GM19239 (cell line): ENCODE measurements at places on chromosomes 6 and 20.

DNA sequence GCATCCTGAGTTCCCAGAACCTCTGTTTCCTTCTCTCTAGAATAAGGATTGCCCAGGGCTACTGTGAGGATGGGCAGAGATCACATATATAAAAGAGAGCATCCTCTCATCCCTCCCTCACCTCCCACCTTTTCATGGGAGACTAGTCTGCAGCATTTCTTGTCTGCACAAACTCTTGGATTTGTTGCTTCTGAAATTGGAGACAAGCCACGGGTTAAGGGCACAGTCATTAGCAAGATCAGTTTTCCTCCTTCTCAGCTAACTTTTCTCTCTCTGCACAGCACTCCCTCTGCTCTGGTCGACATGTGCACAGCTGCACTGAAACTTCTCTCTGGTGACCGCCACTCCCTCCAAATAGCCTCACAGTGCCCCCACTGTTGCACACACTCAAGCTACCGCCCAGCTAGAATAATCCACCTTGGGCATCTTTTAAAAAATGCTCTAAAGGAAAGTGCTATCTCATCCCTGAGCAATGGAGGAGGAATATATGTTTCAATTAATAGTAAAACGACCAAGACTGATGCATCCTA is 50.9 kb upstream of the DUSP22 start:
- no peak for DNase-seq

DNA sequence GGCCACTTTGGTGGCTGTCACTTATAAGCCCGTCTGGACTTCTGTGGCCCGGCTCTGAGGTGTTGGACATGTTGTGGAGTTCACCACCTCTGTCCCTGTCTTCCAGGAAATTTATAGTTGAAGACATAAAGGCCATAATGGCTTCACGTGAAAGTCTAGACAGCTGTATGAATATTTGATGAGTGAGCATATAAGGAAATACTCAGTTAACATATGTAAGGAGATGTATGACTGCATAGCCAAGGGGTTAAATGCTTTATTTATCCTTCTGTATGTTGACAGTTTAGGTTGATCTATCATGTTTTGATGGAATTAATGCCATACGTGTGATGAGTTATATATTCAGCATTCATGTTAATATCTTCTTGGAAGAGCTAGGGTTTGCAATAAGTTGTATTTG is 16.1 kb downstream of the HIVEP1 start:
- no peak for DNase-seq

- DNase-seq = no peak
Observed at GRCh38 chr20:58450254-58450653, 61.2 kb downstream of the VAPB start.

DNA sequence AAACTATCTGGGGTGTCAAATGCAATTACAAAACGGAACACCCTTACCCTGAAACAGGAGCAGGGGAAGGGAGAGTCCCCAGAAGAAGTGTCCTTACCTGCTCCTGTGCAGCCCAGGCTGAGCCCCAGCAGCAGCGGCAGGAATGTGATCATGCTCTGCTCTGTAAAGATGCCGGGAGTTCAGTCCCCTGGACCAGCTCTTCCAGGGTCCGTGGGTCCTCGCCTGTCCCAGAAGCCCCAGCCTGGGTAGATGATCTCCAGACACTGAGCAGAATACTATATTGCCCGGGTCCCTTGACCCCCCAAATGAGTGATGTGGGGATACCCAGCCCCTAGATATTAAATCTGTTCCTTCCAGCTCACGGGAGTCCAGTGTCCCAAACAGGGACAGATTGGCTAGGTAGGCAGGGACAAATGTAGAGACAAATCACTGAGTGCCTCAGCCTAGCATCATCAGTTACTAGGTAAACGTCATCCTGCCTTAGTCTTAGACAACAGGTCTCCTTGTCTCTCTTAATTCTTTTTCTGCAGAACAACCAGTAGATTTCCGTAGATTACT is at the start of gene HLA-DMB:
HLA-DMB (minus strand) TSS at position 373 of the 558 bp plus-strand sequence; CDS start at position 152, 221 bp downstream.
- peak; percentile 59 for DNase-seq

GRCh38 chr6:127199470-127199869 is 67.2 kb upstream of the RNF146 start:
- DNase-seq = no peak
